ENCODE measurements at places on chromosomes 4 and X.

GRCh38 chr4:10762561-10762960 is 78.0 kb upstream of the CLNK start:
- no peak for DNase-seq

DNA sequence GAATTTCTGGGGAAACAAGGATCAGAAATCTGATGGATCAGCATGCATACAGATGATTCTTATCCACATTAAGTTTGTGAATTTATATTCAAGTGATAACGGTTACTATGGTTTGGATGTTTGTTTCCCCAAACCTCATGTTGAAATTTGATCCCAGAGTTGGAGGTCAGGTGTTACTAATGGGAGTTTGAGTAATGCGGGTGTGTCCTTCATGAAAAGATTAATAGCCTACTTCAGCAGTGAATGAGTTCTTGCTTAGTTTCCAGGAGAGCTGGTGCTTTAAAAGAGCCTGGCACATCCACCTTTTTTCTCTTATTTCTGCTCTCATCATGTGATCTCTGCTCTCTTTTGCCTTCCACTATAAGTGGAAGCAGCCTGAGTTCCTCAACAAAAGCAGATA is 712.4 kb downstream of the IL1RAPL1 start:
- DNase-seq = no peak

- no peak for DNase-seq
These were observed 125.8 kb upstream of the LNX1 start for GRCh38 chr4:53717064-53717549.

- no peak for DNase-seq
These were observed 52.2 kb downstream of the SULT1B1 start for GRCh38 chr4:69708211-69708610.

All from hematopoietic multipotent progenitor cell treated with erythropoietin and hydrocortisone succinate and interleukin-3 and kit ligand, for 17 days (in vitro differentiated cells).